NCI-H1436 treated with DMSO at 0.1 percent for 48 hours (cell line): ENCODE measurements at places on chromosomes 11 and 22.

DNA sequence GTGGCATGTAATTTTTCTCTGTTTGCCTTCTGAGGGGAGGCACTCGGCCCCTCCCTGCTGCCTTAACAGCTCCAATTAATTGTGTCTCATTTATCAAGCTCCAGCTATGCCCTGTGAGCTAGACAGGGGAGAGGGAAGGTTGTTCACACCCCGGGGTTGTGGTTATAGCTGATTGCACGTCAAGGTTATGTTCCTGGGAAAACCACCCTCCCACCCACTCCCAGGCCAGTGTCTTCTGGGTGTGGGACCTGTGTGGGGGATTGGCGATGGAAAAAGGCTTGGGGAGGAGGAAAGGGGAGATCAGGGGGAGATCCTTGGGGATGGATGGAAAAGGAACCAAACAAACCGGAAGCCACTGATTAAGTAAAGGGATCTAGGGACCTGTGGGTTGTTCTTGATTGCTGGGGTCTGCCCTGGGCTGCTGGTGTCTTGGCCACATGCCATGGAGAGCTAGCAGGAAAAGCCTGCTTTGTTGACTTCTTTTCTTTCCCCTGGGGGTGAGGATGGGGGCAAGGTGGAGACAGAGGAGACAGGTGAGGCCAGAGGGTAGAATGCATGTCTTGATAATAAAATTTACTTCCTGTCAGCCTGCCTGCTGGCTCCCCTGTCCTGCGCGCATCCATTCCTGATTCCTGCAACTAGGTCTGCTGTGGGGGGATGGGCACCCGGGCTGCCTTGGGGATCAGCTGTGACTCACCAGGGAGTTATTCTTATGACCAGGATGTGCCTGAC lies 13.5 kb upstream of the SORL1-AS1 start:
- peak; percentile 56 for DNase-seq

GRCh38 chr11:17652556-17652955 lies 66.8 kb upstream of the MYOD1 start:
- no peak for DNase-seq

GRCh38 chr11:130162733-130163132 lies 3.2 kb downstream of the ST14 start:
- no peak for DNase-seq

- DNase-seq, result no peak
Measured at GRCh38 chr11:114091516-114092397, 32.2 kb downstream of the ZBTB16 start.

- DNase-seq, result no peak
Measured at GRCh38 chr11:41978945-41979344, 519.5 kb upstream of the LRRC4C start.
